ENCODE measurements at places on chromosomes 13 and 19.

DNA sequence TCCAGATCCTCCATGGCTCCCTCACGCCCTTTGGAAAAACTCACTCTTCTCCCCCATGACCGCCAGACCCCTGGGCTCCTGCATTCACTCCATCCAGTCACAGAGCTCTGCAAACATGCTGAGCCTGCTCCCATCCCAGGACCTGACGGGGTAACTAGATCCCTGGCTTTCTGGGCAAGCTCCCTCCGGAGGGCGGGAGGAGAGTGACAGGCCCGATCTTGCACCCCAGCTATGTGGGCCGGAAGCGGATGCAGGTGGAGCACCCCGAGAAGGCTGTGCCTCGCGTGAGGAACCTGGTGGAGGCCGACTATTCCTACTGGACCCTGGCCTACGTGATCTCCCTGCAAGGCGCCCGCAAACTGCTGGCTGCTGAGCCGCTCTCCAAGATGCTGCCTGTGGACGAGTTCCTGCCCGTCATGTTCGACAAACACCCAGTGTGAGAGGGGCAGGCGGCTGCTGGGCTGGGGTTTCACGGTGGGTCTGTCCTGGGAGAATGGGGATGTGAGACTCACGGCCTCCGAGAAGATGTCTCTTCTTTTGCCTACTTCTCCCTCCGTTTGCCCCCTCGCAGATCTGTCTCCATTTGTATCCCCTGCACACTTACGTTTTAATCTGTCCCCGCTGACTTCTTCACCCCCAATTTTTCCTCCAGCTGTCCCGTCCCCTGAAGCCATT, 25.2 kb downstream of the COLGALT1 start:
- no peak for DNase-seq

DNA sequence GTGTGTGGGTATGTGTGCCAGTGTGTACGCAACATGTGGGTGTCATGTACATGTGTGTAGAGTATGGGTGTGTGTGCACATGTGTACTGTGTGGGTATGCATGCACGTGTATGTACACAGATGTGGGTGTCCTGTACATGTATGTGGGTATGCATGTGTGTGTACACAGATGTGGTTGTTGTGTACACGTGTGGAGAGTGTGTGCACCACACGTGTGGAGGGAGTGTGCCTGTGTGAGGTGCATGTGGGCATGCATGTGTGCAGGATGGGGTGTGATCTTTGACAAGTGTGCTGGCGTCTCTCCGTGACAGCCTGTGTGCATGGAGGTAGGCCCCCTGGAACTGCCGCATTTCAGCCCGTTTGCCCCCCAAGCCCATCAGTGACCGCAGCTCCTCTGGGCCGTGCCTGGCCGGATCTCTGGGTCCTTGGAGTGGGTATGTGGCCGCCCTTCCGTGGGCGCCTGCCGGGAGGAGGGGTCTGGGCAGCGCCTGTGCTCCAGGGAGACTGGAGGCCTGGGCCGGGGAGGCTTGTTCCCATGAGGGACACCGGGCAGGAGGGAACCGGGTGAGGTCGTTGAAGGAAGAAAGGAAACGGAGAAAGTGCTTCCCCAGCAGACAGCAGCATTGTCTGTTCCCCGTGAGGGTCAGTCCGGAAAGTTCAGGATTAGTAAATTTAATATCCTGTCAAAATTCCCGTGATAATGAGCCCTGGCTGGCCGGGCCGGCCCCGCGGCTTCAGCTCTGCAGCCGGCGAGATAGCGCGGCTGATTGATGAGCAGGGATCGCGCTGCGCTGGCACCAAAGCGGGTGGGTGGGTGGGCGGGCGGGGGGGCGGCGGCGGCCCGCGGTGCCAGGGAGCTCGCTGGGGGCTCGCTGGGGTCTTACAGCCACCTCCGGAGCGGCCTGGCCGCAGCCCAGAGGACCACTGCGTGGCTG, 91.1 kb upstream of the SOX1 start:
- DNase-seq = no peak

GRCh38 chr13:35014606-35015213, 72.6 kb downstream of the NBEA start:
- DNase-seq = no peak

- no peak for DNase-seq
Measured at GRCh38 chr13:113364901-113365582, 1.1 kb upstream of the GRTP1 start.

GRCh38 chr13:90553159-90553558, 794.3 kb upstream of the MIR17HG start:
- no peak for DNase-seq

GRCh38 chr19:39497996-39498797, 550 bp upstream of the DLL3 start:
- DNase-seq = no peak

DNA sequence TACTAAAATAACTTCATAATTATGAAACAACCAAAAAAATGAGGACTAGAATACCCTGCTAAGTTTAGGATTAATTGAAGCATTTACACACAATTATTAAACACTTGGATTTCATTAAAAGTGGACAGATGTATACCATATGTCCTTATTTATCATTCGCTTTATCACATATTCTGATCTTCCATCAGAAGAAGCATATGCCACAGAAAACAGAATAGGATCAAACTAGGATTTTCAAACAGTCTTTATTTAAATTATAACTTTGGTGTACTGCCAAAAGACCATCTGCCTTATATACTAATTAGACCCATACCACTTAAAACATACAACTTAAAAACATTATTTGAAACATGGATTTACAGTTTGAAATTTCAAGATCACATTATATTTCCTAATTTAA, 727.1 kb upstream of the KLHL1 start:
- DNase-seq = no peak

DNA sequence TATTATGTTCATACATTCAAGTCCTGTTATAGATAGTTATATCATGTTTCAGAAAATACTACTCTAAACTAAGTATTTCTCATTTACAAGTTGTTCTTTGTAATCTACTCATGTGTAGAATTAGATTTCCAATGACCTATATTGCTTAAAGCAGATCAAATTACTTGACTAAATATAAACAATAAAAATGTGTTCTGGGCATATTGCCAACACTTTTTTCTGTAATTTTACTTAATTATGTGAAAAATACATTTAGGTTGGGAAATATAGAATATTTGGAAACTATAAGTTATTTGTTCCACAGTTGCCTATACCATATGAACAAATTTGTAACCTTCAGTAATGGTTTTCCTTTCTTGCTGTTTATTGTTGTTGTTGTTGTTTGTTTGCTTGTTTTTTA, 275.2 kb upstream of the PCDH9 start:
- DNase-seq = no peak

- DNase-seq = no peak
Measured at GRCh38 chr13:31775148-31775547, 35.8 kb downstream of the RXFP2 start.

DNA sequence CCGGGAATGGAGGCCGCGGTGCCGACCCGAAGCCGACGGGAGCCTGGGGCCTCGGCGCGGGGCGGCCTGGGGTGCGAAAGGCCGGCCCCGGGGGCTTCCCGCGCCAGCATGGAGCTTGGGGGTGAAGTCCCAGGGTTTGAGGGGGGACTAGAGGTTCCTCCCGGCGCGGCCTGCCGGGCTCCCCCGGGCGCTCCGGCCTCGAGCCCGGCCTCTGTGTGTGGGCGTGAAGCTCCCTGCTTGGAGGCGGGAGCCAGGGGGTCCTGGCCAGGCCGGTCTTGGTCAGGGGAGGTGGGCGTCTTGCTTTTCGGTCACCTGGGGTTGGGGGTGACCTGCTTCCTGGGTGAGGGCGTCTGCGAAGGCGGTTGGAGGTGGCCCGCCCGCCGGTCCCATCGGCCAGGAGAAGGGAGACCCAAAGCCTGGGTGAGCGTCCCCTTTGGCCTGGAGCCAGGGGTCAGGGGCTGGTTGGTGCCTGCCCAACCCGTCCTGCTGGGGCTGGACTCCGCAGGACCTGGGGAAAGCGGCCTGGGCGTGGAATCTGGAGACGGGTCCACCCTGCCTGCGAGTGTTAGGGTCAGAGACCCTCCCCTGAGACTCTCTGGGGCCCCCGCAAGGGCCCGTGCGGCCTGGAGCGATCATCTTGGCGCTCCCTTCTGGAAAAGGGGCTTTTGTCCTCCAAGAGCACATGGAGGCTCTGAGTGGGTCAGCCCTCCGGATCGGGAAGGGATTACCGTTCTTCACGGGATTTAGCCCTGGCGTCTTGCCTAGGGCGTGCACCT, 535 bp downstream of the BSG start:
- no peak for DNase-seq

DNA sequence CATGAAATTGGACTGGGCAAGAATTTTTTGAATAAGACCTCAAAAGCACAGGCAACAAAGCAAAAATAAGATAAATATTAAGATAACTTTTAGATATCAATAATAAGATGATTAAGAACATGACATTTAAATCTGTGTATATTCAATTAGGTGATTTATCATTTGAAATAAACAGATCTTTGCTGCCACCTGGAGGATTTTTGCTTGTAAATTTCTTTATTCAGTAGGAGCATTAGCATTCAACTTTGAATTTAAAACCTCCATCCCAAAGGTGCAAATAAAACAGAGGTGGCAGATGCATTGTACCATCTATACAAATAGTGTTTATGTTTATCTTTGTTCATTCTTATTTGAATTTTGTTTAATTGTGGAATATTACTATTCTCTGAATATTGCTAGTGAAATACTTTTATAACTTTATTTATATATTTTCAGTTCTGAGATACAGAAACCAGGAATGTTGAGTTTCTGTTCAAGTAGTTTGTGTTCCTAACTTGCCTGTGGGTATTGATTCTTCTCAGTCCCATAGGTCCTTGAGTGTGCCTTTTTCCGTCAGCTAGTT, 20.9 kb downstream of the COG6 start:
- DNase-seq = no peak

- no peak for DNase-seq
Measured at GRCh38 chr13:28699246-28699645, 19.5 kb downstream of the SLC46A3 start.

- DNase-seq = no peak
Measured at GRCh38 chr19:49677231-49677900, at the start of gene PRMT1. PRMT1 (plus strand) TSS chr19:49677271; CDS start chr19:49677281, 10 bp downstream.

GRCh38 chr13:39315796-39316195, 277.5 kb downstream of the NHLRC3 start:
- no peak for DNase-seq

GRCh38 chr13:108325863-108326262, 56.3 kb downstream of the TNFSF13B start:
- DNase-seq = no peak

DNA sequence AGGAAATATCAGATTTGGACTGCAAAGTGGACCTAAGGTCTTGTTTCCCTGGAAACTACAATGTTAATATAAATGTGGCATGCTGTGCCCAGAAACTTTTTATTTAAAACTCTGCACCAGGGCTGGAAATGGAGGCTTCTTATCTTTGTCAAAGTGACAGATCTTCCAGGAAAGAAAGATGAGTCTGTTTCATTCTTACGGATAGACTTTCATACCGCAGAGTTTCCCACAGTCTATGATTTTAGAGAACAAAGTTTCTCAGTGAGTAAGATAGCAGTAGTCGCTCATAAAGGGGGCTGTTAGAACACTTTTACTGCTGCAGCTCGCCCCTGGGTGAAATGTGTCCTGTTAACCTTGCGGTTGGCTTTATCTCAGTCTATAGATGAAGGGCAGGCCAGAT, 6.7 kb downstream of the CLEC11A start:
- DNase-seq = no peak

DNA sequence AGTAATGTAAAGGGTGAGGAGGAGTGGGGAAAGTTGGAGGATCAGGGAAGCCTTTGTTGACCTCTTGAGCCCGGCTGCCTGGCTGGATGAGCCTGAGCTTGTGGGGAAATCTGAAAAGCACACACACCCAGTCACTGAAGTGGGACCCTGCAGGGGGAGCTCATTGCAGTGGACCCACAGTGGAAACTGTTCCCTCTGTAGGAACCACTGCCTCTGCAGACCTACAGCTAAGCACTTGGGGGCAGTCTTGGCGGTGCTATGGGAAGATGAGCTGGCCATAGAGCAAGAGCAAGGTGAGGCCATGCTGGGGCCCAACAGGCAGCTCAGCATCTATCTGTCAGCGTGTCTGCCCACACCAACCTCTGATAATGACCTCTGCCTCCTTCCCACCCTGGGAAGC, 294.8 kb downstream of the TSHZ3 start:
- peak; percentile 10 for DNase-seq

DNA sequence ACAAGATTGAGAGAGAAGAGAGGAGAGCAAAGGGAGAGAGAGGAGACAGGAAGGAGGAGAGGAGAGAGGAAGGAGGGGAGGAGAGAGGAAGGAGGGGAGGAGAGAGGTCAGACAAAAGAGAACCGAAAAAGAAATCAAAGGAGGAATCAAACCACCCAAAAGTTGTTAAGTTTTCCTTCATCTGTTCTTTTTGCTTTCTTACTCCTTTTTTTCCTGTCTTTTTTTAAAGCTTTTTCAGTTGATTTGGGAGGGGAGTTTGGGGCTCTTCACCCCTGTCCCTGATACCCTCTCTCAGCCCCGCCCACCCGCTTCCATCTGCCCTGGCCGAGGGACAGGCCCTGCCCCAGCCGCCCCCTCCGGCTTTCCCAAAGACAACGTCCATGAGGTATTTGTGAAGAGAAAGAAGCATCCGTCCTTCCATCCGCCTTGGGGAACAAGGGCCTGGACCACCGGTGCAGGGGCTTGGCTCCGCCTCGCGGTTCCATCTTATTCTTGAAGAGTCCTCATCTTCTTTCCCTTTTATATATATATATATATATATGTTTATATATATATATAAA, 13.3 kb downstream of the ZNF574 start:
- DNase-seq = no peak

GRCh38 chr19:18735752-18736151, 52.3 kb downstream of the CRTC1 start:
- DNase-seq = no peak

GRCh38 chr19:35790981-35791813, 15.8 kb downstream of the ARHGAP33 start:
- no peak for DNase-seq

DNA sequence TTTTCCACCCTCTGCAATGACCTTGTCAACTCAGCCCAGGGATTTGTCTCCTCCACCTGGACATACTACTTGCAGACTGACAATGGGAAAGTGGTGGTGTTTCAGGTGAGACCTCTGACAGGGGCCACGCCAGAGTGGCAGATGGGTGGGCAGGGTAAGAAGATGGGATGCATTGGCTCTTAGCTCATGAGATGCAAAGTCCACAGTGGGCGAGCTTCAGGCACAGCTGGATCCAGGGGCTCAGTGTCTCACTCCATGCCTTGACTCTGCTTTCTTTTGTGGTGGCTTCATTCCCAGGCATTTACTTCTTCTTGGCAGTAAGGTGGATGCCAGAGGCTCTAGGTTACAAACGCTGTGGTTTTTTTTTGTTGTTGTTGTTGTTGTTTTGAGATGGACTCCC, 3.4 kb downstream of the TMEM59L start:
- no peak for DNase-seq

GRCh38 chr13:73984949-73985691, 149.1 kb downstream of the KLF12 start:
- peak; percentile 79 for DNase-seq

GRCh38 chr19:35909684-35910035, 1.6 kb upstream of the TYROBP start:
- no peak for DNase-seq

- no peak for DNase-seq
Measured at GRCh38 chr19:50968716-50969412, 527 bp downstream of the KLK6 start.

DNA sequence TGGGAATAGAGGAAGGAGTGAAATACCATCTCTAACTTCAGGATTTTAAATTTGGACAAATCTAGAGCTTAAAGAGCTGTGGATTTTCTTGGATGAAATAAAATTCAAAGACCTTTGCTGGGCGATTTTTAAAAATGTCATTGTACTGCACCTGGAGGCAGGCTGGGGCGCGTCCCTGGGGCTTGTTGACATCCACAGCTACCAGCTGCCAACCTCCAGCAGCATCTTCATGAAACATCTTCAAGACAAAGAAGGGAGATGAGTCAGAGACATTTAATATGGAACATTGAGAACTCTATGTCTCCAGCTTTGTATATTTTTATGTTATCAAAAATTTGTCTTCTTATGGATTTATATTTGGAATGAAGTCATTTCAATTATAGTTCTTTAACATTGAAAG, 132.5 kb downstream of the NALCN start:
- no peak for DNase-seq
